Hepatocyte (in vitro differentiated cells): ENCODE measurements at places on chromosomes 7 and 10.

GRCh38 chr10:86628311-86628710 is 26.0 kb upstream of the OPN4 start:
- no peak for DNase-seq

DNA sequence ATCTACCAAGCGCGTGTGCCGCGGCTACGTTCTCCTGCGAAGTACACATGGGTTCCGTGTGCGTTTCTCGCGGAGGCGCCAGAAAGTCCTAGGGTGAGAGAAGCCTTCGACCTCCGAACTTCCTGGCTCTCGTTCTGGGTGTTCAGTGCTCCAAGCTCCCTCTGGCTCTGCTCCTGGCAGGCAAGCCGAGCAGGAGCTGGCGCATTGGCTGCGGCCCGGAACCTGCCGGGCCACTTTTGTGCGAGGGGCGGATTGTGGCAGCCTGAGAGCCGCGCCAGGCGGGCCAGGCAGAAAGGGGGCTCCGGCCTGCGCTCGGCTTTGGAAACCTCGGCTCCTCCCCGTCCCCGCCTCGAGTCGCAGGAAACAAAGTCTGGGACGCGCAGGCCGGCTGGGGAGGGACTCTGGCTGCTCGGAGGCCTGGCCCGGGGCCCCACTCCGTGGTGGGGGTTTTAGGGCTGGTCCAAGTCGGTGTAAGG is 9.6 kb downstream of the EMX2 start:
- no peak for DNase-seq

DNA sequence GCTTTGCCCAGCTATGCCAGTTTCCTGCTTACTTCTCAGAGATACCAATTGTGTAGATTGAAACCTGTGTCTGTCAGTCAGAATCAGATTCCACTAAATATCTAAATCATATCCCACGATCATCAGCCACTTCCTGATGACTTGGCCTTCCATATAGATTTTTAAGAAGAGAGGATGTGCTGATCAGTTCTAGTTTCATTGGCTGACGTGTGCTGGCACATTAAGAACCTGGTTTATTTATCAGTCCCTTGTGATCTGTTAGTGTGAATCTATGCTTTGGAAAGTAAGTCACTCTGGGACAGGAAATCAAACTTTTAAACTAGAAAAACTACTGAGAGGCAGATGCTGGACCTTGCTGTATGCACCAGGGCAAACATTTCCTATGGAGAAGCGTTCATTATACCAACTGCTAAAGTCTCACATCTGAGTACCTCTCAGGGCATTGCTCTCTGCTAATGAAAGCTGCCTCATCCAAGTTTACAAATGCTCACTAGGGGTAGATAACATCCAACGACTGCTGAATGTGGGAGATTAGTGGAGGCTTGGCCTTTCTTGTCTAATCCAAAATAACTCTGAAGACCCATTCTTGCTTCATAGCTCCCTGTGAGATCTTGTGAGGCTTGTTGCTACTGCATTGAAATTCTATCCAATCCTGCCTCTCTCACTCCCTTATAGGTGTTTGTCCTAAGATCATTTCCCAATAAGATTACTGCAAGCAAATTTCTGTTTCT is 109.1 kb downstream of the ARL4A start:
- DNase-seq: no peak

DNA sequence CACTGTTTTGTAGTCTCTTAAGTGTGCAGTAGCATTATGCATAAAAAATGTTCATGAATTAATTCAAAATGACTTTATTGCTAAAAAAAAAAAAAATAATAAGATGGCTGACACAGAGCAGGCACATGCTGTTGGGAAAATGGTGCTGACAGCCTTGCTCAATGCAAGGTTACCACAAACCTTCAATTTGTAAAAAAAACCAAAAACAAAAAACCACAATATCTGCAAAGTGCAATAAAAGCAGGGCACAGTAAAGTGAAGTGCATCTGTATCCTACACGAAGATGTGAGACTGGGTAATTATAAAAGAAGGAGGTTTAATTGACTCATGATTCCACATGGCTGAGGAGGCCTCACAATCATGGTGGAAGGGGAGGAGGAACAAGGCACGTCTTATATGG is 185.8 kb downstream of the USP6NL start:
- no peak for DNase-seq

DNA sequence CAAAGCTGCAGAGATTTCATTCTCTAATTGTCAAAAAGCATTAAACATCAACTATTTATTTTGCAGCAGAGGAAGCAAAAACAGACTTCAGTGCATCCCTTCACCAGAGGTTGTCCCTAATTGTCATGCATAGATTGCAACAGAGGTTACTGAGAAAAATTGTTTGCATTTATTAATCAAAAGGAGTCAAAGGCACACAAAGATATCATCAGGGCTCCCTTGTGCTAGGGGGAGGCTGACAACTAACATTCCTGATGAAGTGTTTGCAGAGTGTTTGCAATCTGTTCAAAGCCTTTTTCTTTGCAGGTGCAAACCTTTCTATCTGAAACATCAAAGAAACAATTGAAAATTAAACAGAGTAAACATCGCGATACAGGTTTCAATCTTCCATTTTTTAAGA is 227.5 kb downstream of the TEX36 start:
- no peak for DNase-seq
